ENCODE measurements at places on chromosomes 12 and 14. TPM values are rescaled to one million over a fixed set of nuclear protein-coding genes. Genes with fewer than 3 reads are reported as not detected.
A peak's percentile ranks its signal among the peaks of the same experiment; 100 is the strongest.

The RECQL gene
- total RNA-seq: 50.3 TPM

The KCNMB4 gene
- 2.1 TPM for total RNA-seq

The ALKBH2 gene
- 5.4 TPM for total RNA-seq

The SPIC gene
- total RNA-seq: not detected

The KLRK1 gene
- not detected for total RNA-seq

The ANKRD13A gene
- 37.0 TPM for total RNA-seq

DNA sequence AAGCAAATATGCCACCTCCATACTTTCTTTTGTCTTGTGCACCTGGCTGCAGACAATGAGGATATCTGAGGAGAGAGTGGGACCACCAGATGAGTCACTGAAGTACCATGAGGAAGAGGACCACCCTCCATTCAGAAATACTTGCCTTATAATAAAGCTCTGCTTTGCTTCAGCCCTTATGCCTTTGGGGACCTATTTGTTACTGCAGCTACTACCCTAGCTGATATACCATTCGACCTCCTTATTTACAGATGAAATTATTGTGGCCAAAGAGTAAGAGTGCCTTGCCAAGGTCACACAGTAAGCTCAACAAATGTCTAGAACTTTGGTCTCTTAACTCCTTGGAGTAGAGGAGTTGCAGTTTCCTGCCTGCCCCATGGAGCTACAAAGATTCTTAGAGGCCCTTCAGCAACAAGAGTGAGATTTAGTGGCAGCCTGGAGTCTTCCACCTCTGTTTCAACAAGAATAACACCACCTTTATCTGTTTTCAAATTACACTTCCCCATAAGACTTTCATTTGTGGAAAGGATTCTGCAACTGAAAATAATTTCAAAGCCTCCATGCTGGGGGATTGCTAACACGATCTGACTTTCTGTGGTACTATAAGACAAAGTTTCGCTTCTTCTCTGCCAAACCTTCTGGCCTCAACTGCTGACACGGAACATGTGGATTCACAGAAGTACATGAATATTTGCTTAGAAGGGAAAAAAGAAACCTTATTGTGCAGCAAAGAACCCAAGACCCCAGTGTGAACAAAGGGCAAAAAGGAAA, 3.6 kb downstream of the CMKLR1 start:
- DNase-seq: no peak
- no peaks in the 10 kb centered on the region for H3K36me3 ChIP-seq
- H3K4me3 ChIP-seq: no peak overlapping the region
- H3K4me1 ChIP-seq: peaks cover 20% of the 10 kb centered on the region
- no peak overlapping the region for H3K27ac ChIP-seq

DNA sequence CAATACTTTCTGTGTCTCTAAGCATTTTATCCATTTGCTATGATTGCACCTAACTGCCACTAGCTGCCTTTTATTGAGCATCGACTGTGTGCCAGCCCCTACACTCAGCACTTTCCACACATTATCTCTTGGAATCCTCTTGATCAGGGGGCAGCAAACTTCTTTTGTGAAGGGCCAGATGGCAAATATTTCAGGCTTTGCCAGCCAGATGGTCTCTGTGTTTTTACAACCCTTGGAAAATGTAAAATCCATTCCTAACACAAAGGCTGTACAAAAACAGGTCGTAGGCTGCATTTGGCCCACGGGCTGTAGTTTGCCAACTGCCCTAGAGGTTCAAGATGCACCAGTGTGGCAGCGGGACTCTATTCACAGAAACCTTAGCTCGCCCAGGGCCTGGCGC, 19.5 kb downstream of the FOXN4 start:
- H3K4me3 ChIP-seq: no peak overlapping the region
- H3K27me3 ChIP-seq: peaks cover 3% of the 10 kb centered on the region
- DNase-seq: no peak
- H3K4me1 ChIP-seq: no peaks in the 10 kb centered on the region

- H3K4me3 ChIP-seq: no peak overlapping the region
- no peaks in the 10 kb centered on the region for H3K27me3 ChIP-seq
- H3K36me3 ChIP-seq: no peaks in the 10 kb centered on the region
- peaks cover 4% of the 10 kb centered on the region for H3K4me1 ChIP-seq
- no peak overlapping the region for H3K27ac ChIP-seq
These were observed 19.5 kb downstream of the VSX2 start for GRCh38 chr14:74258764-74259035.

- H3K27me3 ChIP-seq: no peaks in the 10 kb centered on the region
- no peaks in the 10 kb centered on the region for H3K4me1 ChIP-seq
- no peak overlapping the region for H3K4me3 ChIP-seq
These were observed 74.3 kb downstream of the ADGRD1 start for GRCh38 chr12:131027876-131028586.

DNA sequence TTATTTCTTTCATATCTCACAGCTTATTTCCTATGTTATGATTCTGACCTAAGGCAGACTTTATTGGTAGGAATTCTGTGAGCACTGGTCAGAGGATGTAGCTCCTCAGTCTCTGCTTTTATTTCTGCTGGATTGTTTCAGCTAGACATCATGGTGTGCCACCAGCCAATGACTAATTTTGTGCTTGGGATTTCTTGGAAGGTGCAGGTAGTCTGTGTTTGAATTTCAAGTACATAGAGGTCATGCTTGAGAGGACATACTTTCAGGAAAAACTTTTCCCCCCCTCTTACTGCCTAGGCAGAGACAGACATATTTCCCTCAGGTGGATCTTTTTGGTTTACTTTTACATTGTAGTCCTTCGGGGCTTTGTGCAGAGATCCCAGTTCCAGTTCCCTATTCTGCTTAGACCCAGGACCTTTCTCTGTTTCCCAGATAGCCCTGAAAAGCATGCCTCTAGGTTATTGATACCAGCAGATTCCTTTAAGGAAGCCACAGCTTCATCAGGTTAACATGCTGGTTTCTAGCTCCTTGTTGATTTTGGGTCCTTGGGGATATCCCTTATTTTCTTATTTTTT, 28.6 kb downstream of the BRMS1L start:
- no peaks in the 10 kb centered on the region for H3K27me3 ChIP-seq
- H3K4me1 ChIP-seq: no peaks in the 10 kb centered on the region

GRCh38 chr12:24603371-24603770, 345.5 kb downstream of the BCAT1 start:
- H3K27ac ChIP-seq: no peak overlapping the region
- no peak overlapping the region for H3K4me3 ChIP-seq
- peaks cover 18% of the 10 kb centered on the region for H3K4me1 ChIP-seq
- no peak for DNase-seq
- H3K27me3 ChIP-seq: no peaks in the 10 kb centered on the region

DNA sequence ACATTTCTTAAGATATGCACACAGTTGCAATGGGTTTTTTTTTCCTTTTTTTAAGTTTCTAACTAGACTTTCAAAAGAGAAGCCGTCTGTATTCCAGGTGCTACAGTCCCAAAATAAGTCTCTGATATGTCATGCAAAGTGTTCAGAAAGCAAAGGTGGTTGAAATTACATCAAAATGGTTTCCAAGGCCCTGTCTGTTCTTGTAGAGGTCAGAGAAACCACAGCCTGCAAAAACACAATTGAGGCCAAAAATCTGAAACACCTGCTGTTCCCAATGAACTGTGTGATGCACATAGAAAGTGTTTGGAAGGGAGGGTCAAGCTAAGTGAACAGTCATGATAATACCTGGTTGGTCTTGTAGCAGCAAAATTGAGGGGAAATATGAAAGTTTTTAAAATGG, 91.0 kb downstream of the VRK1 start:
- no peaks in the 10 kb centered on the region for H3K36me3 ChIP-seq
- H3K4me1 ChIP-seq: no peaks in the 10 kb centered on the region
- no peaks in the 10 kb centered on the region for H3K27me3 ChIP-seq
- no peak for DNase-seq
- H3K27ac ChIP-seq: no peak overlapping the region

GRCh38 chr14:56056031-56056430, 62.2 kb upstream of the PELI2 start:
- no peak overlapping the region for H3K4me3 ChIP-seq
- no peak overlapping the region for H3K27ac ChIP-seq
- no peaks in the 10 kb centered on the region for H3K36me3 ChIP-seq
- no peaks in the 10 kb centered on the region for H3K4me1 ChIP-seq

- no peaks in the 10 kb centered on the region for H3K27me3 ChIP-seq
- peak; percentile 69 for DNase-seq
- H3K36me3 ChIP-seq: peaks cover 71% of the 10 kb centered on the region
- H3K27ac ChIP-seq: peak overlapping the region; percentile 54
These were observed 101.3 kb downstream of the PTPRB start for GRCh38 chr12:70535896-70536374.

- H3K4me3 ChIP-seq: no peak overlapping the region
- H3K27me3 ChIP-seq: no peaks in the 10 kb centered on the region
- H3K27ac ChIP-seq: no peak overlapping the region
These were observed 302.8 kb downstream of the PAWR start for GRCh38 chr12:79388011-79388410.

- H3K36me3 ChIP-seq: no peaks in the 10 kb centered on the region
- no peaks in the 10 kb centered on the region for H3K27me3 ChIP-seq
- no peak for DNase-seq
- no peak overlapping the region for H3K27ac ChIP-seq
- no peak overlapping the region for H3K4me3 ChIP-seq
- H3K4me1 ChIP-seq: no peaks in the 10 kb centered on the region
These were observed 46.8 kb downstream of the FRS2 start for GRCh38 chr12:69516950-69517349.

DNA sequence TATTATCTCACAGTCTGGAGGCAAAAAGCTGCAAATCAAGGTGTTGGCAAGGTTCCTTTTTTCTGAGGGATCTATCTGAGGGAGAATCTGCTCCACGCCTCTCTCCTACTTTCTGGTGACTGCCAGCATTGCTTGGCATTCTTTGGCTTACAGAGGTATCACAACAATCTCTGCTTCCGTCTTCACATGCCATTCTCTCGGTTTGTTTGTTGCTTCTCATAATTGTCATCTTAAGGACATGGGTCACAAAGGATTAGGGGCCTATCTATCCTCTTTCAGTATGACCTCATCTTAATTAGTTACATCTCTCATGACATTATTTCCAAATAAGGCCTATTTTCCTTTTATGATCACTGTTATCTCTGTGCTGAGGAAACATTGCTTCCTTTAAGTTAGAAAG, 345.0 kb downstream of the FOXG1 start:
- no peaks in the 10 kb centered on the region for H3K4me1 ChIP-seq
- H3K4me3 ChIP-seq: no peak overlapping the region
- no peaks in the 10 kb centered on the region for H3K36me3 ChIP-seq
- no peaks in the 10 kb centered on the region for H3K27me3 ChIP-seq
- no peak overlapping the region for H3K27ac ChIP-seq
